ENCODE measurements at places on chromosomes 2 and 18.

DNA sequence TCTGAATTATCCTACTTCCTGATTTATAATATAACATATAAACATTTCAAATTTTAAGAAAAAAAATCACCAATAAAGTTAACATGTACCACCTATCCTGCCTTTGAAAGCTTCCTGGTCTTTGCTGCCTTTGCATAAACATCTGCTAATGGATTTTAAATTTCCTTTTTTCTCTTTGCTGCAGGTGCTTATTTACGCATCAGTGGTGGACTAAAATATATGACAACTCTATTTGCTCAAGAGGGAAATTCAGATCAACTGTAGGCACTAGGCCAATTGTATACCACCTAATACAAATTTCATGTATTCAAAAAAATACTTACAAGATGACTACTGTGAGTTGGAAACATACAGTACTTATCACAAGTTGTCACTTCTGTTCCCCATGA, 57.2 kb downstream of the RAD51AP2 start:
- DNase-seq = no peak

GRCh38 chr2:141055531-141055930, 1075.3 kb downstream of the LRP1B start:
- DNase-seq = peak; percentile 5

DNA sequence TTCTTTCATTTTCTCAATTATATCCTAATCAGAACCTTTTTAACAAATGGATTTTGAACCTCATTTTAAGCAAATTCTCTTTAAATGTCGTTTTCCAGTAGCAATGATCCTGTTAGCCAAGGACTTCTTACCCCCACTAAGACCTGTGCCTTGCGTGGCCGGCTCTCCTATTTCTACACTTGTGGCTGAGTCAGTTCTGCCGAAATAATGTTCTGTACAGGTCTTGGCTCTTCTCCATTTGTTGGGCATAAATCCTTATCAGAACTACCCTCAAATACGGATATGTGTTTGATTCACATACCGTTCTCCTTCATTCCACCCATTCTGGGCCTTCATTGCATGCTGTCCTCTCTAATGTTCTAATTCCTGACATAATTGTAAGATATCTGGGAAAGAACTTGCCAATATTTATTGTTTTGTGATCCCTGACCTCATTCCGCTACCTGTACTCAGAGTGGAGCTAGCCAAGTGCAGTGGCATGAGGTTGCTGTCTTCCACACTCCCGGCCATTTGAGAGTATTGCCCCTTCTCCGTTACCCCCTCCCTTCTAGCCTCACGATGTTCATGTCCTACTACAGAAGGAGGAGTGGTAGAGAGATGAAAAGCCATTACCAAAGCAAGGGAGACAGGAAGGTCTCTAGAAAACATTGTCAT, 78.7 kb downstream of the MYOM1 start:
- DNase-seq = no peak

GRCh38 chr2:172435606-172435911, 8.2 kb downstream of the ITGA6 start:
- DNase-seq = no peak

DNA sequence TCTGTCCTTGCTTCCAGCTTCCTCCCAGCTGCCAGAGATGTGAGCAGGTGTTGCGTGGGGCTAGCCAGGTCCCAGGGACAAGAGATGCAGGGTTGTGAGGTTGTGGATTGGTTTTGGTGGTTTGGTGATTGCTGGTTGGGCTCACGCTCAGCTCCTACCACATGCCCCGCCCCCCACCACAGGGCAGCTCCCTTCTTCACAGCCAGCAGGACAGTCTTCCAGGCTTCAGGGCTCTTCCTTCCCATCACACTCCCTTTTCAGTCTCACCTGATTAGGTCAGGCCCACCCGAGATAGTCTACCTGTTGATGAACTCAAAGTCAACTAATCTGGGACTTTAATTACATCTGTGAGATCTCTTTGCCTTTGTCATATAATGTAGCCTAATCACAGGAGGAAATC, 52.0 kb upstream of the GLI2 start:
- DNase-seq = no peak

DNA sequence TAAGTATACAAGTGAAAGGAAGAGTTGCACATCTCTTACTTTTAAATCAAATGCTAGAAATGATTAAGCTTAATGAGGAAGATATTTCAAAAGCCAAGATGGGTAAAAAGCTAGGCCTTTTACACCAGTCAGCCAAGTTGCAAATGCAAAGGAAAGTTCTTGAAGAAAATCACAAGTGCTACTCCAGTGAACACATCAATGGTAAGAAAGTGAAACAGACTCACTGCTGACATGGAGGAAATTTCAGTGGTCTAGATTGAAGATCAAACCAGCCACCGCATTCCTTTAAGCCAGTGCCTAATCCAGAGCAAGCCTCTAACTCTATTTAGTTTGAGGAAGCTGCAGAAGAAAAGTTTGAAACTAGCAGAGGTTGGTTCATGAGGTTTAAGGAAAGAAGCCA, 79.1 kb downstream of the RBBP8 start:
- no peak for DNase-seq

DNA sequence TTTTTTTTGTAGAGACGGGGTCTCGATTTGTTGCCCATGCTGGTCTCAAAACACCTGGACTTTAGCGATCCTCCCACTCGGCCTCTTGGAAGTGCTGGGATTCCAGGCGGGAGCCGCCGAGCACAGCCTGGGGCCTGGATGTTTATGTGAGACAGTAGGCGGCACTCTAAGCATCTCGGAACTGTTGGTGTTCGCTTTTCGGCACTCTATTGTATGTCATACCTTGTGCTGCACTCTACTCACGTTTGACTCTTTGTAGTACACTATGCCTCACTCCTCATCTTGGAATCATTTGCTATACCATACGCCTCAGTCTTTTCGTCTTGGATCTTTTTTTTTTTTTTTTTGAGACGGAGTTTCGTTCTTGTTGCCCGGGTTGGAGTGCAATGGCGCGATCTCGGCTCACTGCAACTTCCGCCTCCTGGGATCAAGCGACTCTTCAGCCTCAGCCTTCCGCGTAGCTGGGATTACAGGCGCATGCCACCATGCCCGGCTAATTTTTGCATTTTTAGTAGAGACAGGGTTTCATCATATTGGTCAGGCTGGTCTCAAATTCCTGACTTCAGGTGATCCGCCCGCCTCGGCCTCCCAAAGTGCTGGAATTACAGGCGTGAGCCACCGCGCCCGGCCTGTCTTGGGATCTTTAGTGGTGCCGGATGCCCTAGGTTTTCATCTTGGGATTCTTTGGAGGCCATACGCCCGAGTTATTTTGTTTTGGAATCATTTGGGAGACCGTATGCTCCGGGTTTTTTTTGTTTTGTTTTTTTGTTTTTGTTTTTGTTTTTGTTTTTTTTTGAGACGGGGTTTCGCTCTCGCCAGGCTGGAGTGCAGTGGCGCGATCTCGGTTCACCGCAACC, 24.2 kb upstream of the ZDBF2 start:
- no peak for DNase-seq

GRCh38 chr2:100884145-100884621, 64.2 kb downstream of the NPAS2 start:
- no peak for DNase-seq

- peak; percentile 88 for DNase-seq
Measured at GRCh38 chr18:11121443-11121849, 27.9 kb downstream of the PIEZO2 start.

GRCh38 chr2:194104687-194105086, 1552.3 kb upstream of the SLC39A10 start:
- DNase-seq = no peak

- peak; percentile 22 for DNase-seq
Measured at GRCh38 chr2:18268400-18268799, 292.1 kb downstream of the RDH14 start.

DNA sequence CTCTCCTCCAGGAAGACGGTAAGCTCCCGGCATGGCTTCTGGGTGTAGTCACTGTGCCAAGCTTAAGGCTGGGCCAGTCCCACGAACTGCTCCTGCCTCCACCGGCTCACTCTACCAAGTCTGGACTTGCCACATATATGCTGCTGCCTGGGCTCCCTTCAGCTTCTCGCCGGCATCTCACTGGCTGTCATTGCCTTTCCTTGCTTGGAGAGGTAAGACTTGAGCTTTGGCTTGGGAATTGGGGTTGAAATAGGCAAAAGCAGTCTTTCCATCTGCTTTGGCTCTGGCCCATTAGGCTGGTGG, 481.0 kb downstream of the TGIF1 start:
- DNase-seq = no peak

DNA sequence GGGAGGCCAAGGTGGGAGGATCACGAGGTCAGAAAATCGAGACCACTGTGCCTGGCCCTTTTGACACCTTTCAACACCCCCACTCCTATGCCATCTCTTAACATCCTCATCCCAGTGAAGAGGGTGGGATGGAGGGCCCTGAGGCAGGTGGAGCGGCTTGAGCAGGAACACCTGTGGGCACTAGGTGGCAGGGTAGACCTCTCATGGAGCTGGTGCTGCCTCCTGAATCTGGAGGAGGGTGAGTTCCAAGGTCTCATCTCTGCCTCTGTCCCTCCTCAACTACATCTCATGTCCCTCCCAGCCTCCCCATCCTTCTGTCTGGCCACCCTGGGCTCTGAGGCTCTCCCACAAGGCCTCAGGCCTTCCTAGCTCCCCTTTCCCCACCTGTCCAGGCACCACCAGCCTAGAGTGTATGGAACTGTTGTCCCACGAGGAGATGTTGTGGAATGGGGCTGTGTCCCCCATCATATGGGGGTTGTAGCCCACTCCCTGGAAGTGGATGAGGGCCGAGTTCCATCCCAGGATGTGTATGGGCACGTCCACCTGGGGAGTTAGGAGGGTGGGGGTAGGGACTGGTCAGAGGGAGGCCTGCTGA, 17.0 kb upstream of the CRYBA2 start:
- DNase-seq = no peak

GRCh38 chr18:6741232-6741663, 11.7 kb downstream of the ARHGAP28 start:
- peak; percentile 95 for DNase-seq

DNA sequence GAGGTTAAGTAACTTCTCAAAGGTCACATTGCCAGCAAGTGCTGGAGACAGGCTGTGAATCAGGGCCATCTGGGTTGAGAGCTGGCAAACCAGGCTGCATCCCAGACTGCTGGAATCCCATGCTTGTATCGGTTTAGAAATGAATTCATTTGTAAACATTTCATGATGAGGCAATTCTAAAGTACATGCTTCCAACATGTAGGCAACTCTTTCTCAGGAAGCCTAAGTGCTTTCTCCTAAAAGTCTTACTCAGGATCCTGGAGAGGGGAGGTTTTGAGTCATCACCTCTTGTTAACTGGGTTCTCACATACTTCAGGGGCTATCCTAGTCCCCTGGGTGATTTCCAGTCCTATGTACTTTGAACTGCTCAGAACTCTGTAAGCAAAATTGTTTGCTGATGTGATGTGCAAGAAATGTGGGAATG, 416.5 kb downstream of the MEIS1 start:
- no peak for DNase-seq

GRCh38 chr18:3839581-3839981, 389.6 kb downstream of the TGIF1 start:
- no peak for DNase-seq

- no peak for DNase-seq
Measured at GRCh38 chr18:46814399-46814798, 57.5 kb upstream of the ST8SIA5 start.

- DNase-seq = peak; percentile 31
Measured at GRCh38 chr2:200454927-200455801, 54.7 kb downstream of the KCTD18 start.

All from HS-27A (cell line).